Fibroblast of skin of scalp (primary cell): ENCODE measurements at places on chromosomes 4 and X.
A peak's percentile ranks its signal among the peaks of the same experiment; 100 is the strongest.

GRCh38 chr4:99447513-99447912, 12.4 kb upstream of the ADH7 start:
- DNase-seq, result no peak

DNA sequence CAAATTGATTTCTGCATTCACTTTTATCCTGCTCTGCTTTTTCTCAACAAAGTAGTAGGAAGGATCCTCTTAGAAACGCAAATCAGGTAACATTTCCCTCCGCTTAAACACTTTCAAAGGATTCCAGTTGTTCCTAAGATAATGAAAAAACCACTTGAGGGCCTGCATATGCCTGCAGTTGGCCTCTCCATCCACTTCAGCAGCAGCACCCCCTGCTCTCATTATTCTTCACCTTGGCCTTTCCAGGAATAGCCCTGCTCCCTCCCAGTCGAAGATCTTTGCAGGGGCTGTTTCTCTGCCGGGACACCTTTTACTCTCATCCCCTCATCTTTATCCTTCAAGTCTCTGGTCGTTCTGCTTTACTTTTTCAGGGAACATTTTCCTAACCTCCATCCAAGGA, 314.0 kb downstream of the INPP4B start:
- DNase-seq, result no peak

DNA sequence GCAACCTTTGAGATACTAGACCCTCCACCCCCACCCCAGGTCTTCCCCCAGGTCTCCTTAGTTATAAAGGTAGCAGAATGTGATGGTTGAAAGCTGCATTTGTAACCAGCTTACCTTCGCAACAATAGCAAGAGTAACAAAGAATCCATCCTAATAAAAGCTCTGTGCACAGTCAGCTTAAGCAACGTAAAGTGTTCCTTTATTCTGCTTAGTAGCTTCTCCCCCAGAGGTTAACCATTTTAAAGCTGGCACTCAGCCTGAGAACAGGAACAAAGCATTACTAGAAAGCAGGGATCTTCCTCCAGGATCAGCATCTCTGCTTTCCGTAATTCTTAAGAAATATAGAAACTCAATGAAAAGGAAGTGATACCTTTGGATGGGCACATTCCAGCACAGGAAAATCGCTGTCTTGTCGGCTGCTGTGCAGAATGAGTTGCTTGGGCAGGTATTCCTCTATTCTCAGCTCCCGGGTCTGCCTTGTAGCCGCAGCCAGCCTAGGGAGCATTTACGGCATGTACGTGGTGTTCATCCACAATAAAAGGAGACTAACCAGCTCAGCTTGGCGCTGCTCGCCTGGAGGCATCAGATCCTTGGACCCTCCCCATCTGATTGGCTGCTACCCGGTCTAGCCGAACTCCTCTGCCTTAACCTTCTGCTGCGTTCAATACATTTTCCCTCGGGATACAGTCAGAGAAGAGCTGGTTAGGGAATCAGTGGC, 113.0 kb upstream of the TLR3 start:
- DNase-seq, result no peak

DNA sequence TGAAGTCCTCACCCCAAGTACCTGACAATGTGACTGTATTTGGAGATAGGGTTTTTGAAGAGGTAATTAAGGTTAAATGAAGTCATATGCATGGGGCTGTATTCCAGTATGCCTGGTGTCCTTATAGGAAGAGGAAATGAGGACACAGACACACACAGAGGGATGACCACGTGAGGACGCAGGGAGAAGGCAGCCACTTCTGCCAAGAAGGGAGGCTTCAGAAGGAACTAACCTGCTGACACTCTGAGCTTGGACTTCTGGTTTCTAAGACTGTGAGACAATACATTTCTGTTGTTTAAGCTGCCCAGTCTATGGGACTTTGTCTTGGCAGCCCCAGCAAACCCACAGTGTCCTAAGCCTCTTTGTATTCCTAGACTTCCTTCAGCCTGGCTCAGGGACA, 3.0 kb upstream of the SLC2A9 start:
- DNase-seq, result no peak

DNA sequence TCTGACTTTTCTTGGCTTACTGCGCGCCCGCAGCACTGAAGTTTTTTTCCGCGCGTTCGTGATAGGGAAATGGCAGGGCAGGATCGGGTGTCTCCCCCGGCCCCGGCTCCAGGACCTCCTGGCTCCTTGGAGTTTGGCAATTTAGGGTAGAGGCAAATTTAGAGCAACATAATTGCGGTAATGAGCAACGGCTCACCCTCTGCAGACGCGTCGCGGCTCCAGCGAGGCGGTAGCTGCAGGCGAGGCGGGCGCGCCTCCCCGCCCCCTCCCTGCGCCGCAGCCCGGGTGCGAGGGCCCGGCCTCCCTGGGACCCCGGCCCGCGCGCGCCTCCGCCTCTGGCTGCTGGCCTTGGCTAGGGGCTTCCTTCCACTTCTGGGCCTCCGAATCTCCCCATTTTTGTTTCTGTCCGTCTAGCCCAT, 6.2 kb downstream of the MSX1 start:
- no peak for DNase-seq

DNA sequence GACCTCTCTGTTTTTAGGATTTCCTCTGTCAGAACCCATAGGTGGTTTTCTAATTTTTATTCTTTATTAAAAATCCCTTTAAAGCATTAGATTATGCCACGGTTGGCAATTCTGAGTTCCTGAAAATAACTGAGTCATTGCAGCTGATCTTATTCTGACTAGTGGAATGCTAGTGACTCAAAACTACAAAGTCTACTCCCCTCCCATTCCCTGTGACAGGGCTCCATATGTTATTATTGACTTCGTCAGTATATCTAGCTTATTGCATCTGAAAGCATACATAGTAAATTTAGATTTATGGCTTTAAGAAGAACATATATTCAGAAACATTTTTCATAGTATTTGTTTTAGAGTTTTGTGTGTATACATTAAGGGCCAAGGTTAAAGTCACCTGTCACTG, 38.5 kb downstream of the HERC3 start:
- peak; percentile 82 for DNase-seq

GRCh38 chr4:114907568-114907967, 205.9 kb downstream of the NDST4 start:
- no peak for DNase-seq

DNA sequence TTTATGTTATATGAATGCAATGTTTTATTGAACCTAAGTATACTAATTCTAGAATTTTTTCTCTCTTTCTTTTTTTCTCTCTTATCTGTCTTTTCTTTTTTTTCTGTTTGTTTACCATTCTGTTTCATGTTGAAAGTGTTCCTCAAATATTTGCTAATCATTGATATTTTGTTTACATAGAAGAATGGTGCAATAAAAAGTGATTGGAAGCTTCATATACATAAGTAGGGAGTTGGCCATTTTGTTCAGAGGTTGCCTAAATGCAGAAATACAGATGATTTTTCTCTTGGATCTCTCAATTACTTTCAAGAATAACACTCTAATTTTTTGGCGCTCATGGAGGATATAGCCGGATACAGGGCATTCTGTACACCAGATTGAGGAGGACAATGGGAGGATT, 5.7 kb upstream of the SERTM2 start:
- no peak for DNase-seq

- no peak for DNase-seq
These were observed 92.6 kb upstream of the MAPK10 start for GRCh38 chr4:86452422-86452891.

GRCh38 chr4:156073976-156074375, 120.3 kb upstream of the CTSO start:
- no peak for DNase-seq

GRCh38 chr4:54318904-54319303, 89.8 kb downstream of the PDGFRA start:
- peak; percentile 60 for DNase-seq

- DNase-seq, result peak; percentile 51
These were observed 11.9 kb downstream of the TMPRSS11D start for GRCh38 chr4:67871867-67872266.

GRCh38 chrX:10759141-10759799, 138.9 kb upstream of the MID1 start:
- no peak for DNase-seq

DNA sequence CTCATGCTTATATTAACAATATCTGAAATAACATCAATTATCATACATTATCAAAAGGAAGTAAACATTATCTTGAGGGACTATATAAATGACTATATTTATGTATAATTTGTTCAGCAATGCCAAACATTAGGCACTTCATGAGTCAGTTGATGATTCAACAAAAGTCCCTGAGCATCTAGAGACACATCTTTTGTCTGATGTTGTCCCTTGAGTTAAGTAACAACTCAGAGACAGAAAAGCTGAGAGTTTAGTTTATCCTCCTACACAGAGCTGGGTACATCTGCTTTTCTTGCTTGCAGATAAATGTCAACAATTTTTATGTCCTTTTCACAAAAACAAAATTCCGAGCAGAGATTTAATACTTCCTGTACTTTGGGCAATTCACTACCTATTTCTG, 311.1 kb downstream of the INPP4B start:
- no peak for DNase-seq

DNA sequence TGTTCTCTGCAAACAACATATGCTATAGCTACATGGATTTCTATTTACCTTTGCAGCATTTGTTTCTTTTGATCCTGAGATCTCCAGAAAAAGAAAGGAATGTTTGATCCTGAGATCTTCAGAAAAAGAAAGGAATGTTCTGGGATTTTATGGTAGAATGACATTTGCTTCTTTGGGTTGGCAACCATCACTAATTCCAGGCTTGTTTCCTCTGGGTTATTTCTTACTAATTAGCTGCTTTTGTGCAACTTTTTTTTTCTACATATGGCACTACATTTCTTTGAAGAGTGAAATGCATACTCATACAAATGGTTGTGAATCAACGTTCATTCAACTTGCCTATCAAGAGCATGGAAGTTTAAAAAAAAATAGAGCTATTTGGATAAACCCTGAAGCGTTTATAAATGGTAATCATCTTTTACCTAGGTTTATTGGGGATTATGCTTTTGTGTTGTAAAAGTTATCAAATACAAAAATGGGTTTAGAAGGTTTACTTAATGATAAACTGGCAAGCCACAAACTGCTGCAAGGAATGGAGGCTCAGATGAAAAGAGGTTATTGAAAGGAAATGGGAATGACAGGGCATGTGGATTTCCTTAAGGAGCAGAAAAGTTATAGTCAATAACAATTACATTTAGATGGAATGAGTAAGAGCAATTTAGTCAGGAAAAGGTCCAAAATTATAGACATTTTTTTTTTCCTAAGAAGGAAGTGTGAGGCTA, 95.6 kb upstream of the PCDH18 start:
- no peak for DNase-seq
